ENCODE measurements at places on chromosomes 3 and 15.

DNA sequence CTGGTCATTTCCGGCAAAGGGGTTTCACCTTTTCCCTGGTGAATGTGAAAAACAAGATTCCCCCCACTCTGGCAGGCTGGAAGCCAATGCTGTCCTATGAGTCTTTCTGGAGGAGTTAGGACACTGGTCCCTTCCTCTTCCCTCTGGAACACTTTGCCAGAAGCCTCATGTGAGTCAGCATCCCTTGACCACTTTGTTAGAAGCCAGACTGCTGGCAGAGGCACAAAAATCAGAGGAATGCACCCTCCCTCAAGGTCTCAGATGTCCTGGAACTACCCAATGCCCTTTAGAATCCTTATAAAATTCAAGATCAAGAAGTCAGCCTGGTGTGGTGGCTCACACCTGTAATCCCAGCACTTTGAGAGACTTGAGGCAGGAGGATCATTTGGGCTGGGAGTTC, 26.6 kb downstream of the ITGB5 start:
- no peak for DNase-seq

GRCh38 chr3:194337965-194338753, 13.0 kb downstream of the CPN2 start:
- no peak for DNase-seq

GRCh38 chr3:14509796-14510100, 30.4 kb downstream of the GRIP2 start:
- no peak for DNase-seq

GRCh38 chr3:112672716-112673541, 32.0 kb upstream of the CCDC80 start:
- DNase-seq = no peak

DNA sequence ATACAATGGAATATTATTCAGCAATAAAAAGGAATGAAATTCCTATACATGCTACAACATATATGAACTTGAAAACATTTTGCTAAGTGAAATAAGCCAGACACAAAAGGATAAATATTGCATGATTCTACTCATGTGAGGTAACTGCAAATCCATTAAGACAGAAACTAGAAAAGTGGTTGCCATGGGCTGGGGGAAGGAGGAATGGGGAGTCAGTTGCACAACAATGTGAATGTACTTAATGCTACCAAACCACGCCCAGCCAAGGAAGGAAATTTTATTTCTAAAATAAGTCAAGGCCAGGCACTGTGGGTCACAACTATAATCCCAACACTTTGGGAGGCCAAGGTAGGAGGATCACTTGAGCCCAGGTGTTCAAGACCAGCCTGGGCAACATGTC, 9.8 kb upstream of the GMPPB start:
- DNase-seq = no peak

DNA sequence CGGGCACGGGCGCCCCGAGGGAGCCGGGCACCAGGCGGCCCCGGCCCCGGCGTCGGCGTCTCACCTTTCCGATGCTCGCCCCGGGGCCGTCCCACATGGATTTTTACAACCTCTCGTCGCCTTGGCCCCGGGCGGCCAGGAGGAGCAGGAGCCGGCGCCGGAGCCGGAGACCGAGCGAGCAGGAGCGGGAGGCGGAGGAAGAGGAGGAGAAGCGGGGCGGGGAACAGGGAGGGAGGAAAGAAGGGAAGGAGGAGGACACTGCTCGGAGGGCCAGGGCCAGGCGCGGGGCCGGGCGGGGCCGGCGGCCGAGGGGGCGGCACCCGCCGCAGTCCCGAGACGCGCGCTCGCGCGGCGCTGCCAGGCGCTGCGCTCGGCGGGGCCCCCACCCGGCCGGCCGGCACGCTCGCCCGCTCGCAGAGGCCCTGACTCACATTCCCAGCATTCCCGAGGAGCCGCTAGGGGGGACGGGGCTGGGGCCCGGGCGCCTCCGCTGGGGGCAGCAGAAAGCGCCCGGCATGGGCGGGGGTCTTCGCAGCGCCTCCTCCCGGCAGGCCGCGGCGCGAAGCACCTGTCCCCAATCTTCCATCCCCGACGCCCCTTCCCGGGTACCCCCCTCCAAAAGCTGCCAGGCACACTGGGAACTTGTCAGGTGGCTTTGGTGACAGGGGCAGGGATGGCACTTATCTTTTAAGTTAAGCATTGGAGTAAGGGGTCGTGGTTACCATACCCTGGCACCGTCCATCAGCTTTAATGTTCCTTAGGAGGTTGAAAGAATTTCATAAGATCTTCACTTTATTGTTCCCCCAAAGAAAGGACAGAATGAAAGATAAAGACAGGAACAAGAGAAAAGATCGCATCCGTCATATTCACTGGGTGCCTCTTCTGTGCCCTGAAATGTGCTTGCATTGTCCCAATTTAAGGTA, at the start of gene ERC2:
Gene ERC2, minus strand, starts transcription at position 284 of the 923 bp plus-strand sequence.
- DNase-seq = no peak

- DNase-seq = no peak
Measured at GRCh38 chr3:35857004-35857403, 217.7 kb downstream of the ARPP21 start.

- no peak for DNase-seq
Measured at GRCh38 chr3:124131580-124131979, 139.7 kb upstream of the ROPN1 start.

DNA sequence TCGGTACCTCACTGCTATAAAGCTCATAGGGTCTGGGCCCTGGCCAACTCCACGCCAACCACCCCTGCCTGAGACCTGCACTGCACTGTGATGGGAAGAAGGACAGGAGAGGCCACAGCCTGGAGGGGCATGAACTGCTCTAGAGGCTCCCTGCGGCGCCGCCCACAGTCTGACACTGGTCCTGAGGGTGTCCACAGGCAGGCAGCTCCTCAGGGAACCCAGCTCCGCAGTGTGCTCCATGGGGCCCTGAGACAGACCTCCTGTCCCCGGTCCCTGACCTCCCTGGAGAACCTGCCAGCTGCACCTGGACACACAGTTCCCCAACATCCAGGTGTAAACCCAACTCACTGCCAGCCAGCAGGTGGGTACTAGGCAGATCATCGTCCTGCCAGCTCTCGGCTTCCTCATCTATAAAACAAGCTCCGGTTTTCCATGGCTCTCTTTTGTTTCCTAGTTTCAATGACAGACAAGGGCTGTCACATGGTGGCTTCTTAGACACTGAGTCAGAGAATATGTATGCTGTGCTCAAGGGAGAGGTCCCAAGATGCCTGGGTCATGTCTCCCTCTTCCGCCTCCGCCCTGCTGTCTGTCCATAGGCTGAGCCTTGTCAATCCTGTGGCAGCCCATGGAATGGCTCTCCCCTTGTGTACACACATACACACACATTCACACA, 5.1 kb upstream of the HAPLN3 start:
- DNase-seq = no peak

GRCh38 chr15:37902126-37902525, 32.3 kb upstream of the TMCO5A start:
- DNase-seq = no peak

DNA sequence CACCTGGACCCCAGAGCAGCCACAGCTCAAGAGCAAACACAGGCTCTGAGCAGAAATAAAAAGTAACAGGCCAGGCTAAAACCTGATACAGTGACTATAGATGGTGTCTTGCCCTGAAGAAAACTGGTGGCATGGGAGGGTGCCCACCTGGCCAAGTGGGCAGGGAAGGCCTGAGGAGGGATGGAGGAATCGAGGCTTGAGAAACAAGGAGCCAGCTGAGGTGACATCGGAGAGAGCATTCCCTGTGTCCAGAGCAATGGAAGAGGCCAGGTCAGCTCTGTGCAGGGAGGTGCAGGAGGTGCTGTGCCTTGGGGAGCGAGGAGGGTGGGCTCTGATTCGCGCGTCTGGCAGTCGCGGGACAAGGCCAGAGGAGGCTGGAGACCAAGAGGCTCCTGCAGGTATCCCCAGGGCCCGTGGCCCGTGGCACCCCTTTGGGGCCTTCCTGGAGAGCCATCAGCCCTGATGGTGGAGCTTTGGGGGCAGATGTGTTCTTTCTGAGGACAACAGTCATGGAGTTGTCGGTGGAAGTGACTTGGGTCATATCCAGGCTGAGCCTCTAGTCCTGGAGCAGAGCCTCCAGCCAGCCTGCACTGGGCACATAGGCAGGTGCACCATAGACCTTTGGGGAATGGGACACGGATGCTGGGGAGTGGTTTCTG, 56.1 kb downstream of the PLXNA1 start:
- DNase-seq = no peak

GRCh38 chr3:134364936-134365765, 9.1 kb downstream of the AMOTL2 start:
- no peak for DNase-seq

DNA sequence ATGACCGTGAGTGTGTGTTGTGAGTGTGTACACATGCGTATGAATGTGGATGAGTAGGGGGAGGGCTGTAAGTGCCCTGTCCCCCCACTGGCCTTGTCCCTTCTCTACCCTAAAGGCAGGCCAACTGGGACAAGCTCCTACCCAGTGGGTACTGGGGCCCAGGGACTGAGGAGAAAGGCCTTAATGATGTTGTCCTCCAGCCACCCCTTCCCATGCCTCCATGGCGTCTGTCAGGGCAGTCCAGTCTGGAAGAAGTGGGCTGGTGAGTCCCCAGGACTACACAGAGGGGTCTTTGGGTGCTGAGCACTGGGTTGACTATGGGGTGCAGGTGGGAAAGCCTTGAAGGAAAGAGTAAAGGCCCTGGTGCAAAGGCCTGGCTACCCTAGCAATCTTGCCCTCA, 16.9 kb upstream of the CORO2B start:
- DNase-seq = no peak

DNA sequence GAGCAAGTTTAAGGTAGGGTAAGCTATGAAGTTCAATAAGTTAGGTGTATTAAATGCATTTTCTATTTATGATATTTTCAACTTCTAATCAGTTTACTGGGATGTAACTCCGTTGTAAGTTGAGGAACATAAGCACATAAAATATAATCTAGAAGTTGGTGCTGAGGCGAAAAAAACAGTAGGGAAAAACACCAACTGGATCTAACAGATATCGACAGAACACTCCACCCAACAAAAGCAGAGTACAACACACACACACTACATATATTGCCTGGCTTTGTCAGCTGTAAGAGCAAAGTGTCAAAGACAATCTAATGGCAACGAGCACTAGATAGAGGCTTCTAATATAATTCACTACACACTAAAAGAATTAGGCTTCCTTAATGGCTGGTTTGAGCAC, 8.4 kb downstream of the PIK3R4 start:
- no peak for DNase-seq

DNA sequence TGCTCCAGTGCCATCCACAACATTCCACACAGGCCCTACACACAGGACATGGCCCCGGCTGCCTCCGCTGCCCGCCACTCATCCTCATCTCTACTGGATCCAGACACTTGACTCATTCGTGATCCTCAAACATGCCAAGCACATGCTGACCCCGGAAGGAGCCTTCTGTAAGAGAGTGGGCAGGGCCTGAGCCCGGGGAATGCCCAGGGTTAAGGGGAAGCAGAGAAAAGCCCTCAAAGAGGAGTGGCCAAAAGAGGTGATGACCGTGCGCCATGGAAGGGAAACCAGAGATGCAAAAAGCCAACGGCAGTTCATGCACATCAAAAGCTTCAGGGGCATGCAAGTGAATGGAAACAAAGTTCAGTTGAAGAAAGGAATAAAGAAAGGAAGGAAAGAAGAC, 46.1 kb downstream of the RFTN1 start:
- DNase-seq = peak; percentile 1

- no peak for DNase-seq
Measured at GRCh38 chr3:139111392-139112229, 66.9 kb upstream of the PRR23C start.

DNA sequence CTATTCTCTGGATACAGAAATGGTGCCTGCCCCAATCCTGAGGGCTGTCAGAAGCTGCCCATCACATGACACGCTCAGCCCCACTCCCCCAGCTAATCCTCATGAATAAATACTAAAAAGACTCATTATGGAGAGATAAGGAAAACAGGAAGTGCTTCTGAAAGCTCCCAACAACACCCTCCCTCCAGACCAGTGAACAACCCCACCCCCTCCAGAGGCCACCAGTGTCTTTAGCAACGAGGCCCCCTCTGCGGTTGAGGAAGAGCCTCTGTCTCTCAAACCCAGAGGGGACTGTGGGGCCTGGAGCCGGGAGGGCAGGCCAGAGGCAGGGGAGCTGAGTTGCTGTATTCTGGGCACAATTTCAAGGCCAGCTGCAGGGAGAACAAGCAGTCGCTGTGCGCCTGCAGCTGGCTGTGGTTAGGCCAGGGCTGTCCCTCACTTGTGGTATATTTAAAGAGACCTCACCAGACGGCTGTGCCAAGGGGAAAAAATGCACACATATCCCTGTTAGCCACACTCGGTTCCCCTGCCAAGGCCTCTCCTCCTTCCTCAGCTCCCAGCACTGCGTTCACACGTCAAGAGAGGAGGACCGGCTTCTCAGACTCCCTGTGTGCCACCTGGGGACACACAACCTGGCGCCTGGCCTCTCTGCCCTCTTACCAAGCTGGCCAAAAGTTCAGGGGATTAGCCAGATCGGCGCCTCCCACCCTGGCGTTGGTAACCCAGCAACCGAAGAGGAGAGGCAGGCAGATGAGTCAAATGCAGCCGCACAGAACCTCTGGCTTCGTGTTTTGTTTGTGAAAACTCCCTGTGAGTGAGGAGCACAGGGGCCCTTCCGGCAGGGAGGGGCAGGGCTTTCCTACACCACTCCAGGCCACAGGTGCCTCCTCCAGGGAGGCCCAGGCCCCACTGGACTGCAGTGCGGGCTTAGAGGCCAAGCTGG, 101.2 kb upstream of the ETV5 start:
- no peak for DNase-seq

GRCh38 chr15:78061963-78062427, 15.5 kb downstream of the TBC1D2B start:
- DNase-seq = no peak

DNA sequence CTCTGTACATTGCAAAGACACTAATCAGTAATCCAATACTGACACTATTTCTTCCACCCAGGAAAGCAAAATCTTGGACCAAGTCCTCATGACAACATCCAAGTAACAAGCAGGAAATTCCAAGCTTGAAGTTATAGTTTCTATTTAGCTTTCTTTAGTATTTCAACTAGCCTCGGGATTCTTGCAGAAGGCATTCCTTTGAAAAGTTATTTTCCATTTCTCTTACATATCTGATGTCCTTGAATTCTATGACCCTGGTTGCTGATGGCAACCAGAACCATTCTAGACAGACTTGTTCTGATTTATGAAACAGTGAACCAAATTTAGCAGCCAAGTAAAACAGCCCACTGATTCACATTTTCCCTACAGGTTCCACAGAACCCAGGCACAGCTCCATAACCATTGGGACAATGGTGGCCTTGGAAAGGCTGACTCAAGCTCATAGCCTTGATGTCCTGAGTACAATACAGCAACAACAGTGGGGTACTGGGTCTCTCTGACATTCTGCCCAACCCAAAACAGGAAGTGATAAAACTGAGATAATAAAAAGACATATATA, 26.5 kb downstream of the P3H2 start:
- DNase-seq = no peak
